ENCODE measurements at places on chromosomes 16 and 17.
A peak's percentile ranks its signal among the peaks of the same experiment; 100 is the strongest.

GRCh38 chr17:67015001-67015400, 29.4 kb upstream of the CACNG1 start:
- DNase-seq = no peak

DNA sequence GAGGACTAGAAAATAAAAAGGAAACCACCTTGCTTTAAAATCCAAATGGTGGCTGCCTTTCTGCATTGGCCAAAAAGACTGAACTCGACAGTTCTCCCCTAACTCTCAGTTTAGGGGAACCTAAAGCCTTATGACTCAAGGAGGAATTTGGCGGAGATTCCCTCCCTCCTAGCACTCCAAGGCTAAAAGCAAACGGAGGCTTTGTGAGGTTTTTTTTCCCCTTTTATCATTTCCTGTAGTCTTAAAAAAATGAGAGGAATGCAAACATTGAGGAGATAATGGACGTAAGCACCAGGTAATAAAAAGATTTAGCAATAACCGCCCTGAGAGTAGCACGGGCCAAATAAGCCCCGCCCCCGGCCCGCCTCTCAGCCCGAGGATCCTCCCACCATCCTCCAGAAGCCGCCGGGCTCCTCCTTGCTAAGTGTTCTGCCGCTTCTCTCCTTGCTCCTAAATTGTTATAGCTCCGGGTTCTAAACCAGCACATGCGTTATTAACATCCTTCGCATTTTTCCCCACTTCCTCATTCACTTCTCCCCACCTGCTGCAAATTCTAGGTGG, 5.8 kb upstream of the KIFC3 start:
- DNase-seq = peak; percentile 28

GRCh38 chr17:50203086-50203485, 1.7 kb upstream of the COL1A1 start:
- DNase-seq = no peak

GRCh38 chr17:15462976-15463772, 4.2 kb downstream of the CDRT4 start:
- DNase-seq = no peak

DNA sequence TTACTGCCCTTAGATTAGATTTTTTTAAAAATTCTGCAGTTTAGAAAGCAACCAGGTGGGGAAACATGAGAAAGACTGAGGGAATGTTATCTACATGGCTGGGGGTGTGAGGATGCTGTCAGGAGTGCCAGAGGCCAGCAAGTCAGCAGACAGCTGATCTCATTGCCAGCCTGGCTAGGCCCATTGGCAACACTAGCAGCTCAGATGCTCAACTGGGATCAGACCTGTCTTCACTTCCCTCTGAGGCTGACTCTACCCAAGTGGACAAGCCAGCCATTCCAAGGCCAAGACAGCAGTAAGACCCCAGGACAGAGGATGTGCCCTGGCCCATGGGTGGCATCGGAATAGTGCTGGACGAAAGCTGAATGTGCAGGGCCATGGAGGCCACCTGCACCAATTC, 96.2 kb downstream of the TMEM132E start:
- no peak for DNase-seq

DNA sequence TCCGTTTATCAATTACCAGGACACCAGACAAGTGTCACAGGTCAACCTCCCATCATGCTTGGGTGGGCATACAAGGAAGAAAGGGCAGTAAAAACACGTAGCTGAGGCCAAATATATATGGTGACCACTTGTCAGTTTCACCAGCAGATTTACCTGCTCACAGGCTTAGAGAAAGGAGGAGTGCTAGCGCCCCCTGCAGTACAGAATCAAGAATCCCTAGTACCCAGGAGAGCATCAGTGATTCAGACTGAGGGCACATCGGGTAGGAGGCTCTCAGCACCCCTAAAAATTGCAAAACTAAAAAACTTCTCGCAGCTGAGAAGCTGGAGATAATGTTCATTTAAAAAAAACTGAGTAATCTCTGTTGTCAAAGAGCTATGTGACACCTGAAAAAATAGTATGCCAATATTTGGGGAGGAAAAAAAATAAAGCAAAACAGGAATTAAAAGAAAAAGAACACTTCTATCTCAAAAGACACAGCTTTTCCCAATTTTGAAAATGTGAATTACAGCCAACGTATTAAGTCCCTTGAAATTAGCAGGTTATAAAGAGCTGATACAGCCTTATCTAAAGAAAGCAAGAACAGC, 21.2 kb upstream of the MON1B start:
- peak; percentile 29 for DNase-seq

GRCh38 chr16:28986492-28986891, 1.6 kb downstream of the LAT start:
- peak; percentile 30 for DNase-seq
